ENCODE measurements at places on chromosomes 1 and 21.

DNA sequence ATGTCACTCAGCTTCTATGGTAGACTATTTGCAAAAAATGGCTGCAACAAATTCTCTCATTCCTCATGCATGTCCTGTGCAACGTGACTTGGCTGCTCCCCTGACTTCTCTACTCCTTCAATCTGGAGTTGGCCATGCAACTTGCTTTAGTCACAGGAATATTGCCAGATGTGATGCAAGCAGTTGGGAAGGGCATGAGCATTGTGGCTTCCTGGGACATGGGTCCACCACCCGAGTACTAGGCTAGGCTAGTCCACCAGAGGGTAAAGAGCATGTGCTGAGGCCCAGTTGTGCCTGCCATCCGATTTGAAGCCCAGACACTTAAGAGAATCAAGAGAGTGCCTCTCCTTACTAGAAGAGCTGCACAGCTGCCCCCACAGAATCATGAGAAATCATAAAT is 89.6 kb downstream of the DSCAM start:
- DNase-seq = no peak

DNA sequence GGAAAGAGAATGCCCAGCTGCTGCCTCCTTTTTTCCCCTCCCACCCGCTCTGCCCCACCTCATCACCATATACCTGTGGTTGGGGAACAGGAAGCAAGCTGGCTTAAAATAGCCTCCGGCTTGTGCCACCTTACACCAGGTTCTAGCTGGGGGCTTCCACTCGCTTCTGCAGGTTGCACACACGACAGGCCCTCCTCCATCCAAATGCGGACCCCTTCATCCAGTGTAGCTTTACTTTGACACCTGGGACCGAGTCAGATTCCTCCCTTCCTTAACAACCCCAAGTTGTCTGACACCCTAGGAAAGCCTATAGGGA is 14.6 kb downstream of the BLACAT1 start:
- DNase-seq = no peak

DNA sequence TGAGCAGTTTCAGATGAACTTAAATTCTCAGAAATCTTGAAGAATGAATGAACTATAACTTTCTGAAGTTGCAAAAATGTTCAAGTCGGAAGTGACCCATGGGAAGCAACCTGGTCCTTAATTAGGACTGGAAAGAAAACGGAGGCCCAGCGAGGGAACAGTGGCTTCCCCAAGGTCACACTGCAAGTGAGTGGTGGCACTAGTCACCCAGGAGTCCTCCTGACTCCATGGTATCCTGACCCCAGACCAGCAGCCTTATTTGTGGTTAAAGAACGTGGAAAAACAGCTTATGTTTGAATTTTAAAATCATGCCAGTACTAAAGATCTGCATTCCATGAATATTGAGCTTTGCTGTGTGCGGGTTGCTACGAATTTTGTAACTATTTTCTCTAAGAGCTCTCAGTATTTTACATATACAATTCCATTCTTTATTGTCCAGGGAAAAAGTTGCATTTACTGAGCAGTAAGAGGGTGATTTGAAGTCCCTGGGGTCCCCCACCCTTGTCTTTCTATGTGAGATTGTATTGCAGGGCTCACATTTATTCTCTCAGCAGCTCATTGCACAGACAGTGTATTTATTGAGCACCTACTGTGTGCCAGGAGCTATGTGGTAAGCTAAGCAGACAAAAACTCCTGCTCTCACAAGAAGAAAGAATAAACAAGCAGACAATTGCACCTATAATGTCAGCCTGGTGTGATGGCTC is 61.6 kb upstream of the ATP5PO start:
- no peak for DNase-seq

DNA sequence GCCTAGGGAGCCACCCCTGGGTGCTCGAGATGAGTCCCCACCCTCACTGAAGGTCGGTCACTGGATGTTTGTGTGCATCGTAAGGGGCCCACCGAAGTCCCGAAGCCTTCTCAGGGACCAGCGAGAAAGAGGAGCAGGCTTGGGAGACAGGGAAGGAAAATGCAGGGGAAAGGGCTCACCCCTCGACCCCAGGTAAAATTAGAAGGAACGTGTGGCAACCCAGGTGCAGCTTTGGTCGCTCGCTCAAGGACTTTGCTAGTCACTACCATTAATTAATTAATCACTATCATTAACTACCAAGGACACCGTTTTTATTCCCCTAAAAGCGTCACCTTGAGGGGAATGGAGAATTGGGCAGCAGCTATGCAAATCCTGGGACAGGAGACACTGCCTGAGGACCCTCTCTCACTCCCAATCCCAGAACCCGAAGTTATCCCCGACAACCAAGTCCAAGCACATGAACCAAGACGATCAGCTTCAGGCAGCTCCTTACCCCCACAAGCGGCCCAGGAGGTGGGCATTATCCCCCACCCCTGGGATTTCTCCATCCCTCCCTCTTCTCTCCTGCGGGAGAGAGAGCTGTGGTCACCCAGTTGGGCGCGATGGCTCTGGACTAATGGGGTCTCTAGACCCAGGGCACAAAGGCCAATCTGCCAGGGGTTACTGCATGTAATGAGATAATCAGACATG is 4.2 kb upstream of the SIM2 start:
- no peak for DNase-seq

DNA sequence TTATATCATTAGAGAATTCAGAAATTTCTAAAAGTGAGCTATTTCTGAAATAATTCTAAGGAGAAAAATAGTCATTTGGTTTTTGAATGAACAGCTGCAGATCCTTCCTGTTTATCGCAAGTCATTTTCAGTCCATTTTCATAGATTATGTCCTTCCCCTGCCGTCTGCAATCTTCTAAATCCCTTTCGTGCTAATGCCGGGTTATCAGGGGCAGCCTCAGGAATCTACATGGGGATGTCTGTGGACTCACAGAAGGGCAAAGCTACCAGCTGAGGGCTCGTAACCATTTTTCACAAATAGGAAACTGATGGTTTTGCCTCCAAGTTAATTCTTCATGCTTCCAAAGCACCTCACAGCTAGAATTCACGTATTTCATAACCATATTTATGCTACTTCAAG is 23.0 kb downstream of the RCAN3 start:
- DNase-seq = no peak

DNA sequence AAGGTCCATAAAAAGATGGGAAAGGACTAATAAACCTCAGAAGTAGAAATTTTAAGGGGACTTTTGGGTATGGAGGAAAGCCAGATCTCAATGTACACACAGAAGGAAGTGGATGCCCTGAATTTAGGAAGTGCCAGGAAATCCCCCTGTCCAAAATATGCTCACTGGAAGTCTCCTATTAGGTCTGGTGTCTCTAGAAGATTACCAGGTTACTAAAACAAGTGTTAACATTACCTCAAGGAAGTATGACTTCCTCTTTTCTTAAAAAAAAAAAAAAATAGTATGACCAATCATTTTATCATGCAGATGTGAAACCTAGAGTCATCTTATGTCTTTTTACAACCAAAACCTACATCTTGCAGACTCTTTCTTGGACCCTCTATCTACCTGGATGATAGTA is 30.7 kb downstream of the CD58 start:
- DNase-seq = no peak

GRCh38 chr1:160723332-160723731 is 11.7 kb upstream of the CD48 start:
- no peak for DNase-seq

GRCh38 chr1:24248859-24249258 is 61.8 kb upstream of the IFNLR1 start:
- no peak for DNase-seq

- DNase-seq = no peak
These were observed 67.3 kb downstream of the OBSCN start for GRCh38 chr1:228275179-228275429.

GRCh38 chr1:6419804-6420453 is at the start of gene HES2:
Gene HES2 (minus strand): TSS chr1:6419919. CDS start chr1:6419820, 99 bp downstream.
- no peak for DNase-seq

- DNase-seq = no peak
These were observed 170.1 kb downstream of the SIPA1L2 start for GRCh38 chr1:232459826-232460225.

DNA sequence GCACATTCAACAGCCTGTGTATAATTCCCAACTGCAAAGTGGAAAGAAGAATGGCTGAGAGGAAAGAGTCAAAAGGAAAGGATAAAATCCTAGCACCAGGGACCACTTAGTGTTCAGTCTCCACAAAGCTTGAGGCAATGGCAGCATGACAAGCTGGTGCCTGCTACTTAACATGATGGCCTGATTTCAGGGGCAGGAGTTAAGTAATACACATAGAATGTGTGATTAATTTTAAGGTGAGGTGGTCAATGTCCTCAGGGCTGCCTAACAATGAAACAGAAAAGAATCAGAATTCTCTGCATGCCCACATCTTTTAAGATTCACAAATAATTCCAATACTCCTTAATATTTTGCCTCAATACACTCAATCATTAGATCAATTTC is 8.9 kb downstream of the P3H1 start:
- DNase-seq = no peak

- DNase-seq = no peak
These were observed 72.0 kb upstream of the FAM20B start for GRCh38 chr1:178953538-178954324.

- DNase-seq = no peak
These were observed 8.0 kb upstream of the RGS13 start for GRCh38 chr1:192627901-192628300.

DNA sequence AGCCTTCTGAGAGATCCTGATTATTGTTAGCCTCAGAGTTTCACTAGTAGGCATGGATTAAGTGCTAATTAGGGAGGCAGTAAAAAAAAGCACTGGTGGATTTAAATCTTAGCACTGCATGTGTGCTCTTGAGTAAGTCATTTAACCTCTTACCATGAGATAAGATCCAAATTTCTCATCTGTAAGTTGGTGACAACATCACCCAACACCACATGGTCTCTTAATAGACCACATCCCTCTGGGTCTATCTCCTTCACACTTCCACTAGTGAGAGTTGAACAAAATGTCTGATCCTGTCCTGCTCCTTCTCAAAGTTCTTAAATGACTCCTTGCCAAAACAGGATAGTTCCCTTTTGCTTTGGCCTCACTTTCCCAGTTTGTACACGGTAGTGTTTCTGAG is 29.5 kb upstream of the DMRTA2 start:
- no peak for DNase-seq

GRCh38 chr1:165637427-165637826 is 6.4 kb downstream of the MGST3 start:
- DNase-seq = no peak

DNA sequence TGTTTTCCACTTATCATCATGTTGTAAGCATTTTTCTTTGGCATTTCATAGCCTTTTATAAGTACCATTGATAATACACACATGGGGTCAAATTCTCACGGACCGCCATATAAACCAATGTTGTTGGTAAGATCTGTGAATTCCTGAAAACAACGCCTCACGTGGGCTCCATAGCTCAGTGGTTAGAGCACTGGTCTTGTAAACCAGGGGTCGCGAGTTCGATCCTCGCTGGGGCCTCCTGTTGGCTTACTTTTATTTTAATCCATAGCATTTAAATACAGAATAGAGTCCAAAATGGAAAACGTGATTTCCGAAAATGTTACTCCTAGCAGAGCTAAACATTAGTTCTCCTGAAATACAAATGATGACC is 83.1 kb downstream of the HHIPL2 start:
- DNase-seq = peak; percentile 19

- DNase-seq = no peak
These were observed 29.6 kb downstream of the KIAA0040 start for GRCh38 chr1:175162955-175163354.

DNA sequence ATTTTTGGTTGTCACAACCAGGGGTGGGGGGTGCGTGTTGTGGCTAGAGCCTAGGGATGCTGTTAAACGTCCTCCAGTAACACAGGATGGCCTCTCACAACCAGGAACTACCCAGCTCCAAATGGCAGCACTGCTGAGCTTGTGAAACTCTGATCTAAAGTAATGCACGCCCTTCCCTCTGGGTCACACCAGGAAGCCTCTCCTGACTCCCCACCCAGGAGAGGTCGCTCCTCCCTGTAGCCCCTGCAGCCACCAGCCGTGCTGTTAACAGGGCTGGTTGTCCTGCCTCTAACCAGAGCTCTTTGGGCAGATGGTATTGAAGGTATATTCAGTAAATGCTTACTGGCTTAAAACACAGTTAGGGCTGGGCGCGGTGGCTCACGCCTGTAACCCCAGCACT is 73.2 kb downstream of the NKAIN1 start:
- no peak for DNase-seq

GRCh38 chr1:114299331-114299975 is 145.8 kb upstream of the SYT6 start:
- DNase-seq = no peak

GRCh38 chr1:91201694-91202093 is 179.9 kb upstream of the ZNF644 start:
- DNase-seq = no peak

DNA sequence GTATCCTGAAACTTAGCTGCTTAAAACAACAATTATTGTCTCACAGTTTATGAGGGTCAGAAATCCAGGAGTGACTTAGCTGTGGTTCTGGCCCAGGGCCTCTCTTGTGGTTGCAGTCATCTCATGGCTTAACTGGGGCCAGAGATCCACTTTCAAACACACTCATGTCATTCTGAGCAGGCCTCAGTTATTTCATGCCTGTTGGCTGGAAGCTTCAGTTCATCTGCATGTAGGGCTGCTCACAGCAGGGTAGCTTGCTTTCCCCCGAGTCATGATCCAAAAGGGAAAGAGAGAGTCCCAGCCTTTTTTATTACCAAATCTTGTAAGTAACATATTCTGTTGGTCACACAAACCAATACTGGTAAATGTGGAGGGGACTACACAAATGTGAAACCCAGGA is 96.6 kb upstream of the B3GALT2 start:
- no peak for DNase-seq

Data from stimulated activated CD4-positive, alpha-beta T cell treated with anti-CD3 and anti-CD28 coated beads, TNF-alpha, amount 100 ng/mL, for 1 hour (primary cell).